ENCODE measurements at places on chromosomes 7 and 10.

DNA sequence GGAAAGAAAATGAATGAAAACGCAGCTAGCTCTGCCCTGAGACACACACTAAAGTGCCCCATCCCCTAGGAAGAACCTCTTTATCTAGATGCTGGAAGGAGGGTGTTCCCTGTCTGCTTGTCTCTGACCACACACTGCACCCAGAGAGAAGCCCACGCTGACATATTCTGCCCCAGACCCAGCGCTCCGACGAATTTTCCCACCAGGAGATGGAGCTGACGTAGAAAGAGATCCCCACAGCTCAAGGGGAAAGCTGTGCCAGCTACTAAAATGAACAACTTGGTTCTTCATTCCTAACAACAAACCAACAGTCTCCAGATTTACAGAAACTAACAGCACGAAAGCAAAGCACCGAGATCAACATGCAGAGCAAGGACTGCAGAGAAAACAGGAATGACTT is 73.3 kb downstream of the KIAA1549 start:
- no peak for DNase-seq

- DNase-seq: peak; percentile 79
Measured at GRCh38 chr10:73647211-73647874, 6.1 kb upstream of the MYOZ1 start.

- no peak for DNase-seq
Measured at GRCh38 chr10:62017491-62017870, 116.0 kb downstream of the ARID5B start.

DNA sequence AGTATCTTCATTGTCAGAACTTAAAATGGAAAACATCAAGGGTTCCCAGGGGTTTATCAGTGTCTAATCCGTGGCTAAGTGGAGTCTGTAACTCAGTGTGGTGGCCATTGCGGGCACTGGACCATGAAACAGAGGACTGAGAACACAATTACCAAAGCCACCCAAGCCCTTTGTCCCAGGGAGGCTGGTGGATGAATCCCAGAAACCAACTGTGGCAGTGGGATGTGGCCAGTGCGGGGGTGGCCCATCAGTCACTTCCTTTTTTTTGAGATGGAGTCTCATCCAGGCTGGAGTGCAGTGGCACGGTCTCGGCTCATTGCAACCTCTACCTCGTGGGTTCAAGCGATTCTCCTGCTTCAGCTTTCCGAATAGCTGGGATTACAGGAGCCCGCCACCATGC is 61.8 kb downstream of the TACC2 start:
- DNase-seq: no peak

DNA sequence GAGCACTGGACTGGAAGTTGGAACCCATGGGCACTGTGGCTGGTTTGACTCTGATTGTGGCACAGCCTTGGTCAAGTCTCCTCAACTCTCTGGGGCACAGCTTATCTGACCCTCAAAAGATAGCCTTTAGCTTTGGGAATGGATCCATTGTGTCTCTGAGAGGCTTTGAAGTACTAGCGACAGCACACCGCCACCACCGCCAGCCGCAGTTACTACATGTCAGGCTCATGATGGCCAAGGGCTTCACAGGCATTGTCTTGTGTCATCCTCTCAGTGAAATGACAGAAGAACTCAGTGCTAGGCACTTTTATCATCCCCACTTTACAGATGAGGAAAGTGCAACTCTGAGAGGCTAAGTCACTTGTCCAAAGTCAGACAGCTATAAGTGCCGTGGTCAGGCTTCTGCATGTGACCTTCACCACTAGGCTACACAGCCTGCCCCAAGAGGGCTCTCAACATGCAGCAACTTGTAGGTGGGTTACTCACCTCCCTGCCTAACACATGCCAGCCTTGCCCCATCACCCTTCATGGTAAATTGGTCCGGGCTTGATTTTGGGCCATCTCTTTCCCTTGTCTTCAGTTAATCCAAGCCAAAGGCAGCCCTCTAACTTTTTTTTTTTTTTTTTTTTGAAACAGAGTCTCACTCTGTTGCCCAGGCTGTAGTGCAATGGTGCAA is 44.1 kb downstream of the C10orf105 start:
- DNase-seq: no peak

GRCh38 chr10:90051053-90051452 is 349.7 kb downstream of the KIF20B start:
- DNase-seq: no peak

DNA sequence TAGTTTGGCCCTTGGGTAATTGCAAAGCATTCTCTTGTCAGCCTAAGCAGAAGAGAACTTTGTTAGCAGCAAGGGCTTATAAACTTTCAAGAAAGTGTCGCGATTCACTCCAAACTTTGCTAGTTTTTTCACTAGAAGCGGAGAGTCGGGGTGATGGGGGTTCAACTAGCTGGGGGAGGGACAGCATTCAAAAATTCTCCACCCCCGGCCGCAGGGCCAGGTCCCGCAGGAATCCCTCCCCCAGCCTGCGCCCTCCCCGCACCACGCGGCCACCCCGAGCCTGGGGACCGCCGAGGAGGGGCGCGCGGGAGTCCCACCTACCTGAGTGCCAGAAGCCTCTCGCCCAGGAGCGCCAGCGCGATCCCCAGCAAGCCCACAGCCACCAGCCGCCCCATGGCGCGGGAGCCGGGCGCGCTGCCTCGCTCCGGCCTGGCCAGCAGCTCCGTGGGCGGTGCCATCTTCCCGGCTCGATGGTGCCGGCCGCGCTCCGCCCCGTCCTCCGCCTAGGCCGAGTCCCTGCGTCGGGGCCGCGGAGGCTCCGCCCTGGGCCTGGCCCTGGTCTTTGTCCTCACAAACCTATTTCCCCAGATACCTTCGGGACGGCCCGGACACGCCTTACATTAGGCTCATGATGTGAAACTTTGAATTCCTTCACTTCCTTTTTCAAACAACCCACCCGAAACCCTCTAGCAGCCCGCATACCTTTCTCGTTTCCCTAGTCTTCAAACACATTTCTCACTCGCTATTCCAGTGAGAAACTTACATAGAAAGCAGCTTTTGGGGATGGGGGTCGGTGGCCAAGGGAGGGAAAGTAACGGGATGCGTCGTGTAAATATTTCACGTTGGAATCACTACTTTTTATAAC is at the start of gene PON2:
TSS of gene PON2 (minus strand) at position 472 of the 865 bp plus-strand sequence. CDS start at position 395, 77 bp downstream.
- peak; percentile 89 for DNase-seq

GRCh38 chr10:81021428-81022129 is 483.9 kb downstream of the SH2D4B start:
- no peak for DNase-seq

- no peak for DNase-seq
Measured at GRCh38 chr7:108413782-108414492, 42.3 kb downstream of the NRCAM start.

DNA sequence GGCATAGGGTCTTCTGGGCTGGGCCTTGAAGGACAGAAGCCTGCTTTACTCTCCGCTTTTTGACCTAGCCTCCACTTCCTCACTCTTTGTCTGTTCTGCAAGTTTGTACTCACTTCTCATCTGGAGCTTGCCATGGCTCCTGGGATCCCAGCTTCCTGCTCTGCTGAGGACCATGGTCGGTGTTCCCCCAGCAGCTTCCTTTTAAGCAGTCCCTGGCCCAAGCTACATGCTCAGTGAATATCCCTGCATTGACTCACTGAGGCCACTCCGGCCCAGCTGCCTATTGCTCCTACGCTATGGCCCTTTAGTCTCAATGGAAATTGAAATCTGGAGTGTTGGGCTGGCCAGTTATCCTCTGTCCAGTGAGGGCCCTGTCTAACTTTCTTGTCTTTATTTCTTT is 427.7 kb downstream of the RPS24 start:
- DNase-seq: peak; percentile 14

GRCh38 chr10:52688899-52689298 is 83.7 kb downstream of the MBL2 start:
- DNase-seq: no peak

- no peak for DNase-seq
Measured at GRCh38 chr10:44459671-44460070, 74.8 kb upstream of the CXCL12 start.

- DNase-seq: no peak
Measured at GRCh38 chr10:71683301-71683700, 36.3 kb downstream of the C10orf105 start.

GRCh38 chr7:44236333-44236728 is 35.6 kb downstream of the YKT6 start:
- DNase-seq: no peak

DNA sequence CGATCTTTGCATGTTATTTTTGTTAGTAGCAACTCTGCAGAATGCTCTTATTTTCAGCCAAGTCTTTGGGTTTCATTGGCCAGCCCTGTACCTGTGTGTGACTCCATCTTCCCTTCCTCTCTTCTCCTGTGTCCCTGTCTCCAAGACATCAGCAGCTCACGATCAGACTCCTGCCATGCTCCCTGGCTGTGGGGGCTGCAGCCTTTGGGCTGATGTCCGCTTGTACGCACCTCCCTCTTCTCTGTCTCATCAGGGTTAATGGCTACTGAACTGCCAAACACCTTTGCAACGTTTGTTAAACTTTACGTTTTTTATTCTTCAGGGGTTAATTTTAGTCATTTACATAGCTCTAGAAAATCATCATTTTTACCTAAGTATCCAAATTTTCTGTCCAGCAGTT is 103.5 kb upstream of the RET start:
- no peak for DNase-seq

GRCh38 chr7:17556247-17556956 is 257.9 kb downstream of the AHR start:
- no peak for DNase-seq

GRCh38 chr10:63521416-63522276 is 445 bp downstream of the REEP3 start:
- DNase-seq: peak; percentile 85

DNA sequence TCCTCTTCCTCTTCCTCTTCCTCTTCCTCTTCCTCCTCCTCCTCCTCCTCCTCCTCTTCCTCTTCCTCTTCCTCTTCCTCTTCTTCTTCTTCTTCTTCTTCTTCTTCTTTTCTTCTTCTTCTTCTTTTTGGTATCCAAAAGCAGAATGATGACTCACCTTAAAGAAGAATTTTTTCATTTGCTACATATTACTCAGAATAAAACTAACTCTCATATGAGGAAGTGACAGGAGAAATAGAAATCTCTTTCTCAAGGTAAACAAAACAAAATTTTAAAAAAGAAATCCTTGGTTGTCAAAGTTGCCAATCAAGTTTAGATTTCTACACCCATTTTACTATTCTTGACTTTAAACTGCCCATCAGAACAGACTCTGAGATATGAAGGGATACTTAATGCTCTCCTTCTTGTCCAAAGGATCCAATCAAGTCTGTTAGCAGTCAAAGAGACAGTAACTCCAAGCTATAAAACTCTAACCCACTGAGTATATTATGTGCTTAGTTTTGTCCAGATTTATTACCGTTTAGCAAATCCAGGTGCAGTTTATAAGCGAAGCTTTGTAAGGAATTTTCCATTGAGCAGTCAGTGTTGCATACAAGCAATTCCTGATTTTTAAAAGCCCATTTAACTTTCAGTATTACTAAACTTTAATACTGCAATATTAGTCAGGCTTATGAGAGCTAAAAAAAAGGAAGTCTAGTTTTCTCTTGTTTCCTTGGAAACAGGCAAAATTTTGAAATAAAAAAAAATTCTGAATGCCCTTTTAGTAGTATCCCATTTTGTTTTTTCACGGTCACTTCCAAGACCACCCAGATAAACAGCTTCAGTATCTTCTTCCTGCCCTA is 43.1 kb upstream of the SNX13 start:
- no peak for DNase-seq

DNA sequence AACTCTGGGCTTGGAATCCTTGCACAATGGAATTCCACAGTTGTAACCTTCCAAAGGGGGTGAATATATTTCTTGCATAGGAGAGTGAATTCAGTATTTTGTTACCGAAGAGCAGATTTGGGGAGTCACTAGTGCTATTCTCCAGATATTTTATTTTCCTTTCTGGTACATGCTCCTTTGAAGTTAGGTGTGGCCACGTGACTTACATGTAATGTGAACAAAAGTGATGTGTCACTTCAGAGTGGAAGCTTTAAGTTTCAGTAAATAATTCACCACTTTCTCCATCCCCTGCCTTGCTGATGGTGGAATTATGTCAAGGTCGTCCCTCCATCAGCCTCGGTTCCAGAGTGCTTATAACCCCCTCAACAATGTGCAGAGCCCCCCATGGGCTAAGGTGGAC is 25.3 kb downstream of the ASNS start:
- no peak for DNase-seq

DNA sequence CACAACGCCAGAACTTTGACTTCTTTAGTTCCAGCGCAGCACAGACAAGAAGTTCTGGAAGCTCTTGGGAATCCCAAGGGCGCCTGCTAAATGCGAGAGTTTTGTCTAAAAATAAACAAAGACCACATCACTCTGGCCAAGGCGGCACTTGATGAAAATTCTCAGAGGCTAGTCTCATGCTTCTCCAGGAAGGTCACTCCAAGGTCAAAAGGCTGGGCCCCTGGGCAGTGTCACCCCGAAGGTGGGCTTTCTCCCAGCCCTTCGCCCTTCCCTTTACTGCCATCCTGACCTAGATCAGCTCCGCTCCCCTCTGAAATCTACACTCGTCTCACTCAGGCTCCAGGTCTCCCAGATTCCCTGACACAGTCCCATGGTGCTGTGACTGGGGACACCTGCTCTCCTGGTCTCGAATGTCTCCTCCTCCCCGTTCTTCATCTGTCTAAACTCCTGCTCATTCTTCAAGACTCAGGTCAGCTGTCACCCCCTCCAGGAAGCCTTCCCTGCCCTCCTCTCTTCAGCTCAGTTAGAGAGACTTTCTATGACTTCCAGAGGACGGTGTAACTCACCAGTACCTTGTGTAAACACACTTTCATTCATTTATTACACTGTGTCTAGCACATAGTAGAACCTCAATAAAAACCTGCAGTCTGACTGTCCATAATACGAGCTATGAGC is 10.5 kb downstream of the FAM53B start:
- DNase-seq: no peak

DNA sequence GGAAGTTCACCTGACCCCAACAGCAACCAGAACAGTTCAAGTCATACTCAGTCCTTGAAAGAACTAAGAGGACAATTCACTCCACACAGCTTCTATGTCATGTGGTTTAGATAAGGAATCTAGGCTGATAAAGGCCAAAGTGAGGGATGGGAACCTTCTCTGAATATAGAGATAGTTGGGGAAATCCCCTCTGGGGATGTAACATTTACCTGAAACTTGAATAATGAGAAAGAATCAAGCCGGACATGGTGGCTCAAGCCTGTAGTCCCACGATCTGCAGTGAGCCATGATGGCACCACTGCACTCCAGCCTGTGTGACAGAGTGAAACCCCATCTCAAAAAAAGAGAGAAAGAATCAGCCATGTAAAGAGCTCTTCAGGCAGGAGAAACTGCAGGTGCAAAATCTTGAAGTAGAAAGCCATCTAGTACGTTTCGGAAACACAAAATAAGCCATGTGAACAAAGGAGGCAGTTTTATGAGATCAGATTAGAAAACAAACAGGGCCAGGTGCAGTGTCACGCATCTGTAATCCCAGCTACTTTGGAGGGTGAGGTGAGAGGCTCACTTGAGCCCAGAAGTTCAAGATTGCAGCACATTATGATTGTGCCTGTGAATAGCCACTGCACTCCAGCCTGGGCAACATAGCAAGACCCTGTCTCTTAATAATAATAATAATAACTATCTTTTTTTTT is 4.5 kb upstream of the DNMBP start:
- DNase-seq: no peak

Measured in left hindlimb (tissue), 1 donor.